RPMI8226 (cell line): ENCODE measurements at places on chromosomes 1 and 21.

- no peak for DNase-seq
Observed at GRCh38 chr1:27634177-27634984, 604 bp downstream of the FGR start.

DNA sequence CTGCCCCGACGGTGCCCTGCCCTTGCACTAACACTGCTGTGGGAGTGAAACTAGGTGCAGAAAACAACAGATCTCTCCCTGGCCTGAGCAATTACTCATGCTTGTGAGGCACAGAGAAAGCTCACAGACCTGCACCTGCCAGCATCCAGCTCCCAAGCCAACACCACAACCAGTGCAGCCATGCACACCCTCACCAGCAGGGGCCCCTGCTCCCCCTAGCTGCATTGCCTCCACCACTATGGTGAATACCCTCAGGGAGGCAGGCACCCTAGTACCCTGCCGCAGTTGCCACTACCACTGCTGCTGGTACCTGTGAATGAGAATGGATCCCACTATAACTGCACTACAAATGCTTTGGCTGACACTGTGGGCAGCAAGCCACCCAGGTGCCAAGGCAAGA, 7.1 kb upstream of the DIRAS3 start:
- no peak for DNase-seq

DNA sequence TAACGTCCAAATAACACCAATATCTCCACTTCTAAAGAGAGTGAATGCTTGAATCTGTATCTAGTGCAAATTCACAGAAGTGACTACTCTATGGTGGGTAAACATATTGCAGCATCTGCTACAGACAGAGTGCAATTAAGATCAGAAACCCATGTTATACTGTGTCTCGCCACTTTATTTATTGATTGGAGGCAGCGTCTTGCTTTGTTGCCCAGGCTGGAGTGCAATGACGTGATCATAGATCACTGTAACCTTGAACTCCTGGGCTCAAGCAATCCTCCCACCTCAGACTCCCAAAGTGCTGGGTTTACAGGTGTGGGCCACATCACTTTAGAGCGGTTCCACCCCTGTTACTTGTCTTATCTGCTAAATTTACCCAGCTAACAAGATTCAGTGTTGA, 57.0 kb downstream of the HLCS start:
- DNase-seq: no peak

DNA sequence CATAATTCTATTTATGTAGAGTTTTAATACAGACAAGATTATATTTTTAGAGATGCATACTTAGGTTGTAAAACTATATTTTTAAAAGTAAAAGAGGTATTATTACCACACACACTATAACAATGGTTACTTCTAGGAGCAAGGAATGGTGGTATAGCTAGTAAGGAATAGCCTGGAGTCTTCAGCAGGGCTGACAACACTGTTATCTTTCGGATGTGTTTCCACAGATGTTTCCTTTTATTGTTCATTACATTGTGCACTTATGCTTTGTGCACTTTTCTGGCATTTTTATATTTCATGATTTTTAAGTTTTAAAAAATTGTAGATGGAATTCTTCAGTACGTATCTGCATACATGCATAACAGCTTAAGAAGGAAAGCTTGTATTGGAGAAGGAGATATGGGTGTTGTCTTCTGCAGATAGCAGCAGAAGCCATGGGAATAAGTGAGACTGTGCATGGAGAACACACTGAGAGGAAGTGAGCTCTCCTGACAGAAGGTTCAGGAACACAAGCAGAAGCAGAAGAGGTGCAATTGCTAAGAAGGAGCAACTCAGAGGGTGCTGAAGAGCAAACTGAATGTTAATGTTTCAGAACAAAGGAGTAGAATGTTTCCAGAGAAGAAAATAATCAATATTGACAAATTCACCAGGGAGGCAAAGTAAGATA, 91.8 kb downstream of the UCHL5 start:
- no peak for DNase-seq

GRCh38 chr1:79151006-79151796, 144.7 kb upstream of the ADGRL4 start:
- DNase-seq: no peak

DNA sequence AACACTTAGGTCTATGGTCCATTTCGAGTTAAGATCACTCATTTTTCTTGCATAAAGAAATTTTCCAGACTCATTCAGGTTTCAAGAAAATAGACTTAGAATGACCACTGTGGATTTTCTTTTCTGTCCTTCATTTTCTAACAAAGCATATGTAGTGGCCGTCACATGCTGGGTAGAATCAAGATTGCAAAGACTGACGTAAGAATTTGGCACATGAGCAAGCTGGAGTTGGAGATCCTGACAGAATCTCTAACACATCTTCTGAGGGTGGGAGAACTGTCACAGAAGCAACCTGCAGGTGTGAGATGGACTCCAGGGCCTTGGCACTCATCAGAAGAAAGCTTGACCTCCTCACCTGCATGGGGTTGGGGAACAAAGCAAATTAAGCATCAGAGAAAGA, 28.6 kb downstream of the KIF26B start:
- peak; percentile 77 for DNase-seq

GRCh38 chr1:151384584-151384983, 12.1 kb upstream of the SELENBP1 start:
- DNase-seq: no peak

- DNase-seq: peak; percentile 53
Observed at GRCh38 chr1:200512191-200512590, 102.4 kb upstream of the ZNF281 start.

GRCh38 chr1:185427776-185428175, 110.7 kb upstream of the IVNS1ABP start:
- DNase-seq: no peak

- DNase-seq: no peak
Observed at GRCh38 chr1:109873278-109874175, 37.1 kb upstream of the CSF1 start.

GRCh38 chr1:61839679-61840078, 97.4 kb downstream of the PATJ start:
- no peak for DNase-seq

GRCh38 chr1:95304803-95305202, 70.8 kb downstream of the RWDD3 start:
- DNase-seq: no peak

DNA sequence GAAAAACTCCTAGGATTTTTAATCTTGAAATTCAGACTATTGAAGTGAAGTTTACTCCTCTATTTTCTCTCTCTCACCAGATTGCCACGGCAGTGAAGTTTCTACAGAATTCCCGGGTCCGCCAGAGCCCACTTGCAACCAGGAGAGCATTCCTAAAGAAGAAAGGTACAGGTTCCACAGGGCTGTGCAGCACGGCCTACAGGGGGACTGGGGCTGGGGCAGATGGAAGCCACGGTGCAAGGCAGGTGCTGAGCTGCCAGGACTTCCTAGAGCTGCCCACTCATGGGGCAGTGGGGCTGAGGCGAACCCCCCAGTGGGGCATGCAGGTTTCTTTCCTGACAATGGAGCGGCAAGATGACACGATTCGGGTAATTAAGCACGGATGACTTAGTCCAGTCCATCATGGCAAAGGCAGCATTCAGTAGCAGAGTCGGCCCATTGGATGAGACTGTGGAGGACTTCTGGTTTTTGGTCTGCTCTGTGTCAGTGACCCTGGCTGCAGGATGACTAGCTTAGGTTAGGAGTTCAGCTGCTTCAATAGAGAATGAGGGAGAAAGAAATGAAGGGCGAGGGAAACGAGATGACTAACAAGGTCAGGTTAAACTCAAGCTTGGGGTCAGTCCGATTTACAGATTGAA, 61.5 kb downstream of the PEX14 start:
- no peak for DNase-seq

- peak; percentile 25 for DNase-seq
Observed at GRCh38 chr1:108560189-108560873, 431 bp downstream of the EEIG2 start.

GRCh38 chr1:42312576-42313212, 22.3 kb downstream of the FOXJ3 start:
- DNase-seq: no peak

- no peak for DNase-seq
Observed at GRCh38 chr1:170274131-170274501, 128.4 kb downstream of the NTMT2 start.

GRCh38 chr1:117368116-117369108, 1.2 kb downstream of the MAN1A2 start:
- peak; percentile 65 for DNase-seq
